HT1080 (cell line): ENCODE measurements at places on chromosomes 16 and 17. TPM values are rescaled to one million over a fixed set of nuclear protein-coding genes. Genes with fewer than 3 reads are reported as not detected.

Gene XYLT1
- total RNA-seq = 0.23 and 0.80 TPM in 2 replicates

Gene TNFRSF17
- not detected in 2 replicates for total RNA-seq

Gene CDK5RAP3
- total RNA-seq = 50.0 and 53.1 TPM in 2 replicates

Gene PLA2G10
- total RNA-seq = not detected in 2 replicates

Gene BAIAP3
- 0.13 and 0.50 TPM in 2 replicates for total RNA-seq

DNA sequence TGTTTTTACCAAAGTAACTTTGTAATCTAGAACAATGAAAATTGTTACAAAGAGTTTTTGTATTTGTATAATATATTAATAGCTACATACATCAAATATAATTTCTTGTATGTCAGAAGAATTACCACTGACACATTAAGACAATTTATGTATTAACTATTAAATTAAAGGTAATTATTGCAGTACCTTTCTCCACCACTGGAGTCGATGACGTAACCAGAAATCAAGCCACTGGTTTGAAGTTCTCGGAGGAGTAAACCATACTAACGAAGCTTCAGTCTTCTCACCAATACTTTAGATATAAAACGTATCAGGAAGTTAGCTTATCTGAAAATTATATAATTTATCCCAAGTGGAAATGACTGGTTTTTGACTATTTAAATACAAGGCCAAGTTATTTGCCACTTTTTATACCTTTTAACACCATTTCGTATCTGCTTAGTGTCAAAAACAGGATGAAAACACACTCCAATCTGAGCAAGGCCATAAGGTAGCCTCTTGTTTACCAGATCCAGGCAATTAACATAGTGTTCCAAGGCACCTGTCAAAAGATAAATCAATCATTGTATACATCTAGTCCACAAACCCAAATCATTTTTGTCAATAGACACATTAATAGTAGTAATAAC, 4.3 kb downstream of the POLG2 start:
- no peak for DNase-seq

DNA sequence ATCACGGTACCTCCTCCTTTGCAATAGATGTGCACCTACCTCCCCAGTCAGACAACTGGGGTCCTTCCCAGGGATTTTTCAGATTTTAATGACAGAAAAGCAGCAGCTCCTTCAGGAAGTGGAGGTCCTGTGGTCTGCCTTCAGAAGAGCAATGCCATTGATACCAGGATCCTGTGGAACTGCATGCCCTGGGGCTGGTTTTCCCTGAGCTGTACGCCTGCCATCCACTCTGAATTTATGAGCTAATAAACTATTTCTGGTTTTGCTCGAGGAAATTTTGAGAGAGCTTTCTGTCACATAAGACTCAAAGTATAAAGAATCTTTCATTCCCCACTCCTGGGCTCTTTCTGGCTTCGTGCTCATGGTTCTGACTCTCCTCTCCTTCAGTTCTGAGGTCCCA, 10.0 kb upstream of the CCL23 start:
- no peak for DNase-seq

DNA sequence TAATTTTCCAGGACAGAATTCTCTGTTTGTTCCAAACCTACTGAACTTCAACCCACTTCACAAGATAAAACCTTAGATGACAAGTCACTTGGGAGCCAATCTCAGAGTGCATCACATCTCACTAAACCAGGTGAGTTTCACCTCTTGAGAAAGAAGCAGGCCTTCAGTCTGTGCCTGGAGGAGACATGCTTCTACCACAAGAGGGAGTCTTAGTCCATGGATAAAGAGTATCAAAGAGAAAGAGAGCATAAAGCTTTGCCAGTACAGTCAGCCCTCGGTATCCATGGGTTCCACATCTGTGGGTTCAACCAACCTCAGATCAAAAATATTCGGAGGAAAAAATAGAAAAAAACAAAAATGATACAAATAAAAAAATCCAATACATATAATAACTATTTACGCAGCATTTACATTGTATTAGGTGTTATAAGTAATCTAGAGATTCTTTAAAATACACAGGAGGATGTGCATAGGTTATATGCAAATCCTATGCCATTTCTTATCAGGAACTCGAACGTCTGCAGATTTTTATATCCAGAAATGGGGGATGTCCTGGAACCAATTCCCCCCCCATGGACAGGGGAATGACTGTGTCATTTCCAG, 37.7 kb downstream of the DUSP14 start:
- DNase-seq = peak; percentile 52

- DNase-seq = no peak
Observed at GRCh38 chr16:57019746-57020145, 30.4 kb downstream of the NLRC5 start.

- no peak for DNase-seq
Observed at GRCh38 chr16:72198021-72198711, 26.2 kb upstream of the PMFBP1 start.

DNA sequence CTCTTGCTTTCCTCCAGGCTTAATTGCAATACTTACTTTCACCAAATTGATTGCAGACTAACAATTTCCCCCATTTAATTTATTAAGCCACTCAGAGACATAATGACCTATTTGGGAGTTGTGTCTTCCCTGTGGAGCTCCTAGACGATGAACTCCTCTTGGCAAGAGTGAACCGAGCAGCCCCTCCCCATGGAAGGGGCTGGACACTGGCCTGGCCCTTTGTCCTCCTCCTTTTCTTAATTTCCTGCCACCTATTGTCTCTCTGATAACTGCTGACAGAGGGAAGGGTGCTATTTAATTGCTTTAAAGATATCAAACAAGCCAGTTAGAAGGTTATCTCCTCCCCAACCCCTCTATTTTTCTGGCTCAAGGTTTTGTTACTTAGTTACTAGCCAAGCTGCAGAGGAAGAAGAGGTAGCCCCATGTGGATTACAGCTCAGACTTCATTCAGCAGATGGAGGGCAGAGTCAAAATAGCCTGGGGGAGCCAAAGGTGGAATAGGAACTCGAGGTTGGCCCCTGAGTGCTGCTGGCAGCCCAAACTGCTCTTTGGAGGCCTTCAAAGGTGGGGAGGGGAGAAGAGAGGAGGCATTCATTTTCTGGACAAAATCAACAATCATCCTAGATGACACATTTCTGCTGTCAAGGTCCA, 3.7 kb upstream of the SSTR2 start:
- no peak for DNase-seq

- no peak for DNase-seq
Observed at GRCh38 chr17:17355426-17355825, 52.3 kb downstream of the NT5M start.

DNA sequence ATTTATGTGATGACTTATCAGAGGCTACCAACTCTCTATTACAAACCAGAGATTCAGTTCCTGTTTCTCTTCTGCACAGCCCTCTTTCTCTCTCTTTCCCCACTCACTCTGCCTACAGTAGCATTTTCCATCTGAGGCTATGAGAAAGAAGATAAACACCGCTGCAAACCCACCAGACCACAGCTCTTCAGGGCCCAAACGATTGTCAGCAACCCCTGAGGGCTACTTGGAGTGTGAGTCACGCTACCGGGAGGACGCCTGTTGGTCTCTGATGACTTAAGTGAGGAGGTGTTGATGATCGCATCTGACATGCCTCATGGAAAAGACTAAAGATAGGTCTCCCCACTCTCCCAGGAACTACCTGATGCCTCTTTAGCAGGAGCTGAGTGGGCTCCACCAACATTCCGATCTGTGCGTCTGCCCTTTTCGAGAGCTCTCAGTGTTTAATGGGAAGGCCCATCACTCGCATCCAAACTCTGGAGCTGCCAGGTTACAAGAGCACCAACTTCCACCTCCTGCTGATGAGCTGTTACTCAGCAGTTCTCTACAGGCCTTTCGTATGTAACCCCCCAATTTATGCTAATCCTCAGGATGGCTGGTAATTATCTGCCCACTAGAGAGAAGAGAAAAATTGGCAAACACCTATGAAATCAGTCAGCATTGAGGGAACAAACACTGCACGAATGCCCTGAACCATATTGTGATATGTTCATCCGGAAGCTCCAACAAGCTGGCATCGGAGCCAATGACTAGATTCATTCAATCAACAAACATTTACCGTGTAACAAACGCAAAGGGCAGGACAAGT, 9.2 kb downstream of the GRIN2A start:
- DNase-seq = peak; percentile 74

DNA sequence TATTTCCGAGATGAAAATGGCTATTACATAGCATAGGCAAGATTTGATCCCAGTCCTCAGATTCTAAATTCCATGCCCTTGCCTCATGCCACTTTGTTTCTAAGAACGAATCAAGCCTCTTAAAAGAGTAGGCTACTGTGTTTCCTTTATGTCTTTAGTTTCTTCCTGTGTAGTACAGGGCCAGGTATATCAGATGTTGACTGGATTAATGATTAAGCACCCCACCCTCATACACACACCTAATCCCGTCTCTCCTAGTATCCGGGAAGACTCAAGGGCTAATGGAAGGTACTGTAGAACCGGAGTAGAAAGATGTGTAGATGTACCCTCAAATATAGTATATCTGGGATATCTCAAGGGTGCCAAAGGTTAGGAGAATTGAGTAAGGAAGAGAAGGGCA, 6.7 kb downstream of the TOM1L1 start:
- DNase-seq = no peak

DNA sequence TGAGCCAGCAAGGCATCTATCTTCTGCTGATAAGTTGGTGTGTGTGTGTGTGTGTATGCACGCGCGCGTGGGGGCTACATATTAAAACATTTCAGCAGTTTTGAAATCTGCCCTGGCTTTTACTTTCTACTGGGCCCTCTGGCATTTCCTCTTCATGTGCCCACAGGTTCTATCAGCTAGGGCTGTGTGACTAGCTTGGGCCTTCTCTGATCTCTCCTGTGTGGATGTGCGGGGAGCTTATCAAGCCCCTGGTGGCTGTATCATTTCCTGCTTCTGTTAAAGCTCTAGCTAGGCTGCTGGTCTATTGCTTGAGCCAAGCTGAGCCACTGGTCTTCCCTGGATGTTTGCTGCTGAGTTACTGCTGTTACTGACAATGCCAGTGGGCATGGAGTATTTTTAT, 132.5 kb downstream of the AATF start:
- DNase-seq = peak; percentile 15

GRCh38 chr17:71976011-71976649, 144.7 kb upstream of the SOX9 start:
- DNase-seq = peak; percentile 95
